ENCODE measurements at places on chromosomes 2 and 18.

DNA sequence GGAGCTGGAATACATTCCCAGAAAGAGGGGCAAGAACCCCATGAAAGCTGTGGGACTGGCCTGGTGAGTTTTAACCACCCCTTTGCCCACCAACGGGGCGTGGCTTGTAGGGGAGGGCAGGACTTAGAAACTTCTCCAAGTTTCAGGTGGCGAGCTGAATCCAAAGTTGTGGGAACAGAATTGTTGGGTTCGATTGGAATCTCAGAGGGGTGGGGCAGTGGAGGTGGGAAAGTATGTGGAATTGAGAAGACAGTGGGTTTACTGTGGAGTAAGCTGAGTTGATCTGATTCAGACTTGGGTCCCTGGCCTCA lies 1.1 kb downstream of the PNKD start:
- no peak for DNase-seq

GRCh38 chr2:170140561-170140960 lies 37.4 kb upstream of the MYO3B start:
- no peak for DNase-seq

GRCh38 chr2:129766374-129766993 lies 213.0 kb upstream of the RAB6C start:
- no peak for DNase-seq

DNA sequence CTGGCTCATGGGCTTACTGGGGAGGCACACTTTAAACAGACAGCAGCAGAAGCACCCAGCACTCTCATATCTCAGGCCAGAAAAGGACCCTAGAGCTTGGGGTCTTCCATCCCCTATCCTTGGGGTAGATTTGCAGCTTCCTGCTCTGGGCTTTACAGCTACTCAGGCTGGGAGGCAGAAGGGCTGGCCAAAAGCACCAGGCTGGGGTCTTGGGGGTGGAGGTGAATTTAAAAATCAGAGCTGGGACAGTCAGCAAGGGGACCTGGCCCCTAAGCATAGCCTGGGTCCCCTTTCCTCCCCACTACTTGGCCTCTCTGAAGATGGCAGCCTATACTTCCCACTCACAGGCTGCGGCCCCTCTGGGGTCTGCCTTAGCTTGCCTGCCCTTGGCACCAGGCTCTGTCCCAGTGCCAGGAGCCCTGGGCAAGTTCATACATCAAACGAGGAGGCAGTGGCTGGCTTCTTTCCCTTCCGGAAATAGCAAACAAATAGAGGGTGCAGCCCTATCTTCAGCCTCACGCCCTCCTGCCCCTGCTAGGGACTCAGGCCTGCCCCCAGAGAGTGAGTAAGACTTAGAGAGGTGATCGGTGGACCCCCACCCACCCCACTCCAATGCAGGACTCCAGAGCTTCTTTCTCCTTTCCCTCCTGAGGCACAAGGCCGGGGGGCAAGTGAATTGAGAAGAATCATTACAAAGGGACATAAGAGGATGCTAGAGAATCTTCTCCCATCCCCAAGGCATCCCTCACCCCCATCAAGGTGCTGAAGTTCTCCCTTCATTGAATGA lies 26.0 kb upstream of the TNS1 start:
- no peak for DNase-seq

GRCh38 chr18:59279193-59279592 lies 5.9 kb upstream of the RAX start:
- no peak for DNase-seq

DNA sequence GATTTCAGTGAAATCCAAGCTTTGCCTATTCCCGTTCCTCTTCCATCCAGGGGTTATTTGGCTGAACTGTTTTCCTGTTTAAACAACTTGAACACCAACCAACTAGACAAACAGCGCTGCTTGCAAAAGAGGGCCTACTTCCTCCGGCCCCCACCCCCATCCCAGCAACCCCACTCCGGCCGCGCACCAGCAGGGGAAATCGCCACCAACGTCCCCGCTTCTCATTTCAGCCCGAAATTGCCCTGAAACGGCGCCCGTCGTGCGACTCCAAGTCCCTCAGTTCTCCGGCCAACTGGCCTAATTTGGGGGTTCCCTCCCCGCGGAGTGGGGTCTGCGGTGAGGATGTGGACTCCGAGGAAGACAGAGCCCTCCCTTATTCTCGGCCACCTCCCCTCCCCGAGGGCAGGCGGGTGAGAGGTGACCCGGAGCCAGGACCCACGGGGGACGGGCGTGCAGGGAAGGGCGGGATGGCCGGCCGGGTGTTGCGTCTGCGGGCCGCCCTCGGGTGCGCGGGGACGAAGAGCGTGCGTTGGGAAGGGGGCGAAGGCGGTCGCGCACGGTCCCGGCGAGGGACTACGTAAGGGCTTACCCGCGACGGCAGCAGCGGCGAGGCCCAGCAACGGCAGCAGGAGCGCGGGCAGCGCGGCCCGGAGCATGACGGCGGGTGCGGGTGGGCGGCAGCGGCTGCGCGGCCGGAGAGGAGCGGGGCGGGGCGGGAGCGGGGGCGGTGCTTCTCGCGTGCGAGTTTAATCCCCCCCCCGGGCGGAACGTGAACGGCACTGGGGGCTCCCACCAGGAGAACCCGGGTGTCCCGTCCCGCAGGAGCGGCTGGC lies at the start of gene CD302:
CD302 (minus strand) TSS at position 666 of the 833 bp plus-strand sequence; CDS start at position 656, 10 bp downstream.
- peak; percentile 27 for DNase-seq

DNA sequence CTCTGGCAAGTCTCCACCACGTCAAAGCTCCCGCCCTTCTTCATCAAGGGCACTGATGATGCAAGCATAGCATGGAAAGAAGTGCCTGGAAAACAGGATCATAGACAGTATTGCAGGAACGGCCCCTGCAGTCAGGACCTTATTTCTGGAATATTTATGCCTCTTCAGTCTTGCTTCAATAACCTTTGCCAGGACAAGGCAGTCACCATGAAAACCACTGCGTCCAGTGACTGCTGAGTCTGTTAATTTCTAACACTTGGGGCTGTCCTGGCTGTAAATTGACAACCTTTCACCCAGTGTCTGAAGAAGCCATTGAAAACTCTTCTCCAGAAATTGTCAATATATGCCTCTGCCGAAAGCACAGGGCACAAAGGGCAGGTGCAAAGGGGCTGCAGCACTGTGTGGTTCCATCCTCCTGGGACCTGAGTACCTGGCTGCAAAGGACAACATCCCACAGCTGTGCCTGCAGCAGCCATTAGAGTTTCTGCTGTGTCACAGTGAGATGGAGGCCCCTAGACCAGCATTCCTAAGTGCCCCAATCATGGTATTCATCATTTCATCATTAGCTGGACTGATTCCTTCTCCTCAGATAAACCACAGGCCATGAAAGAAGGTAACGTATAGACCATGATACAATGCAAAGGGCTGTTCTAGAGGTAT lies 819.6 kb downstream of the RNF144A start:
- DNase-seq, result no peak

All from stimulated activated CD4-positive, alpha-beta T cell treated with anti-CD3 and anti-CD28 coated beads, Interleukin-12 subunit alpha, Interleukin-12 subunit beta, amount 100 ng/mL, for 48 hours (primary cell).